Suprapubic skin (tissue), 4 donors: ENCODE measurements at places on chromosomes 1 and 21. TPM values are rescaled to one million over a fixed set of nuclear protein-coding genes. Genes with fewer than 3 reads are reported as not detected.

GRCh38 chr1:244248426-244248825 is 197.3 kb downstream of the ZBTB18 start:
- no peak for DNase-seq

- DNase-seq = no peak
These were observed 13.6 kb upstream of the ADARB1 start for GRCh38 chr21:45060675-45061311.

DNA sequence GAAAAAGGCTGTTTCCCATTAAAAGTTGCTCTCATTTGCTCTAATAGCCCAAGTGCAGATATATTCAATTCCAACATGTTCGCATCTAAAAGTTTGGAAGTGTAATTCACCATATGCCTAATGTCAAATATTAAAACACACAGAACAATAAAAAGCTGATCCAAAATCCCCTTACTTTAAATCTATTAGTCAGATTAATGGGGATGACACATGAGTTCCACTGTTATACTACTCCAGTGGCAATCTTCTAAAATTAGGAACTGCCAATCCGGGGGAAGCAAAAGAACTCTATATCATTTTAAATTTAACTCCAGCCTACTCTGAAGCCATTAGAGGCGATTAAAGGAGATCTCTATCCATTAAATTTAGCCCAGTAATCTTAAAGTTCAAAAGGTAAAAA is 317.1 kb downstream of the NTNG1 start:
- DNase-seq = no peak

DNA sequence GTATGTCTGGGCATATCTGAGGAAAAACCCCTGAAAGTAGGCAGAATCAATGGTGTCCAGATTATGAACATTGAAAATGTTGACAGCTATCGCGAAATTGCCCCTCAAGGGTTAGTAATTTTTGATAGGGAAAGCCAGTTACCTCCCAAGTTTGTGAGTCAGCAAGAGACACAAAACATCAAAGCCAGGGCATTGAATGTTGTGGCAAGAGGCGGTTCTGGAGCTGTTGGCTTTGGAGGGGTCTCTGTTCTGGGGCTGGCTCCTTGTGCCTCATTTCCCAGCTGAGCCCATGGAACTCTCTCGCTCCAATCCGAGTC is 10.6 kb upstream of the S100A11 start:
- DNase-seq = no peak

DNA sequence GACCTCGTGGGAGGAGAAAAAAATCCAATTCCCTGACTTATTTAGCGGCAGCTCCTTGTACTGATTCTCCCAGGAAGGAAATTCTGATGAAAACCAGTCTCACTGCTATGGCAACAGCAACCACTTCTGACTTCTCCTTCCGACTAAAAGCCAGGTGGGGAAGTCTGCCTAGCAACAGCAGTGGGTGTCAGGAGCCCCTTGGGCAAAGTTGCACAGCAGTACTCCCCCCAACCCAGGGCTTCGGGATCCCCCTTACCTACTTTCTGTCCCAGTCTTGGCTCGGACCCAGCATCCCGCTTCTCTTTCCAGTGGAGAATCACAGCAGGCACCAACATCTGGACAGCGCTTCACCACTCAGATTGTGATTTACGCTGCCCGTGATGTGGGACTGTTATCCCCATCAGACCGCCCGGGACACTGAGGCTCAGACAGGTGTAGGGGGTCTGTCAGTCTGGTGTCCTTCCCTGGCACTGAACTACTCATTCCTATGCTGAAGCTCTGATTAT is 24.6 kb downstream of the NKAIN1 start:
- no peak for DNase-seq

DNA sequence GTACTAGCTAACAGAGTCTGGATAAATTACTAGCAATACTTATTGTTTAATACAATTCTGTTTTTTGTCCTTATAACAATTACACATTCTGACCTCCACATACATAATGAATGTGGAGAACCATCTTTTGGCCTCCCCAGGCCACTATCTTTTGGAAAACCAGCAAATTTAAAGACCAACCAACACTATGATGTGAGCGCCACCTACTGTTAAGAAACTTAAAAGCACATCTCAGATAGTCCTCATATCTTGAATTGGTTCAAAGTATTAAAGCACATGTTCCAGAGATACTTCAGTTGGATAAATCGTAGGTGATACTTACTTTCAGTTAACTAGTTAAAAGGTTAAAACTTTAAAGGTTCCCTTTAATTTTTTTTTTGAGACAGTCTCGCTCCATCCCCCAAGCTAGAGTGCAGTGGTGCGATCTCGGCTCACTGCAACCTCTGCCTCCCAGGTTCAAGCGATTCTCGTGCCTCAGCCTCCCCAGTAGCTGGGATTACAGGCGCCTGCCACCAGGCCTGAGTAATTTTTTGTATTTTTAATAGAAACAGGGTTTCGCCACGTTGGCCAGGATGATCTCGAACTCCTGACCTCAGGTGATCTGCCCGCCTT is 29.3 kb upstream of the USP1 start:
- DNase-seq = no peak

DNA sequence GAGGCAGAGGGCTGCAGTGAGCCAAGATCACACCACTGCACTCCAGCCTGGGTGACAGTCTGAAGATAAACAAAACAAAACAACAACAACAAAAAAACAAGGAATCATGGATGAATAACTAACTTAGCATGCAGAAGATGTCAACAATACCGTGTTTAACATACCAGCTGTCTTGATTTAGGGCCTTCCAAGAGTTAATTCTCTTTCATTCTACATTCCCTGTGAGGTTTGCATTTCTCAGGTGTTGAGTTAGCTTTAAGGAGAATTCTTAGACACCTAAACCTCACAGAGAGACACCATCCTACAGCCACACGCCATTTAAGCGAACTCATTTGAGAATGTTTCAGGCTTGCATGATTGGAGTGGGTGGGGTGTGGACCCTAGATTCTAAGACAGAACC is 363.1 kb upstream of the RUNX1 start:
- DNase-seq = no peak

GRCh38 chr1:173868266-173869020 is at the start of gene ZBTB37:
Gene ZBTB37 (plus strand): TSS chr1:173868380. CDS start chr1:173870226, 1,846 bp downstream.
- peak; percentile 91 for DNase-seq

- no peak for DNase-seq
These were observed 31.6 kb downstream of the LRP8 start for GRCh38 chr1:53296117-53296749.

DNA sequence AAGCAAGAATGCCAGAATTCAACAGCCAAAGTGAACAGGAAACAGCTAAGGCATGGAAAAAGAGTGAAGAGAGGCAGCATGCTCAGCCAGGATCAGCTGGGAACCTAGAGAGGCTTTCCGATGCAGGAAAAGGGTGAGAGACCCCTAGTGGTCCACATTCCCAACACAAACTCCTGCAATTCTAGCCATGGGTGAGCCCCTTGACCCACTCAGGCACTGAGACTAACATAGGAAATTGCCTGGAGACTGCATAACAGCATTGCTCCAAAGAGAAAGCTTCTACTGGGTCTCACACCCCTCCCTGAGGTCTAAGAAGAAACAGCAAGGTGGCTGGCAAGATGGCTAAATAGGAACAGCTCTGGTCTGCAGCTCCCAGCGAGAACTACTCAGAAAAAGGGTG is 123.2 kb downstream of the LHX8 start:
- DNase-seq = no peak

DNA sequence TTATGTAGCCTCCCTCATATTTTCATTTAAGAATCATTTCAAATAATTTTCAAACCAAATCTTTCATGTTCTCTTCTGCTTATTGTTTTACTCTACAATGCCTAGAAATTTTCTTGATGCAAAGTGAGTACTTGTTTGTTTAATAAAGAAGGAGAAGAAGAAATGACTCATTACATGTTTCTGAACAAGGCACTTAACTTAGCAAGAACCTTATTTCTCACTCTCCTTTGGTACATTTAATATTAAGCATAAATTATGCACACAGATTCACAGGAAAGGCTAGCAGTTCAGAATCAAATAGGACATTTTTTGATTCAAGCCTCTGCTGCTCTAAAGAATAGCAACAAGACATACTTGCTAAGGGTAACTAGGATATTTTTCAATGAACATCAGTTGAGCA is 9.1 kb downstream of the SCYL3 start:
- no peak for DNase-seq

DNA sequence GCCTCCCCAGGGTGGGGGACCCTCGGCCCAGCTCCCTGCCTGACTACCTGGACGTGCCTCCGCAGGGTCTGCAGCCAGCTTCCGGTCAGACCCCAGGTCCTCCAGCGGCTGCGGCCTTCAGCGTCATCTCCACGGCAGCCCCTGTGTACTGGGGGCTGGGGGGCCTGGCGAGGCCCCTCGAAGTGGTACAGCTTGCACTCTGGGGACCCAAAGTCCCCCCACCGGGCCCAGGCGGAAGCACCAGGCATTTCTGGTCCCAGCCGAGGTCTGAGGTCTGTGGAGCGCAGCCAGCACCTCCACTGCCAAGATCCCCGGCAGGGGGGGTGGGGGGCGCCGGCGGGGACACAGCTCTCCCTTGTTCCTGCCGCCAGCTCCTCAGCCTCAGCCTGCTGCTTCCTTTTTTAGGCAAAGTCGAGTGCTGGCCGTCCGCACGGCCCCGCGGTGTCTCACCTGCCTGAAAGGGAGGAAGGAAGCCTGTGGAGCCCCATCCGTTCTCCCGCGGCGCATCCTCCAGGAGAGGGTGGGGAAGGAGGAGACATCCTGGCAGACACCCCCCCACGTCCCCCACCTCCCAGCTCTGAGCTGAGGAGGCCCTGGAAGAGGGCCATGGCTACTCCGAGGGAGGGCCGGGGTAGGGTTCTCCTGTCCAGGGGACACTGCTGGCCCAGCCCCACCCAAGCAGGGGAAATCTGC is 1.2 kb upstream of the VWA1 start:
- DNase-seq = no peak

DNA sequence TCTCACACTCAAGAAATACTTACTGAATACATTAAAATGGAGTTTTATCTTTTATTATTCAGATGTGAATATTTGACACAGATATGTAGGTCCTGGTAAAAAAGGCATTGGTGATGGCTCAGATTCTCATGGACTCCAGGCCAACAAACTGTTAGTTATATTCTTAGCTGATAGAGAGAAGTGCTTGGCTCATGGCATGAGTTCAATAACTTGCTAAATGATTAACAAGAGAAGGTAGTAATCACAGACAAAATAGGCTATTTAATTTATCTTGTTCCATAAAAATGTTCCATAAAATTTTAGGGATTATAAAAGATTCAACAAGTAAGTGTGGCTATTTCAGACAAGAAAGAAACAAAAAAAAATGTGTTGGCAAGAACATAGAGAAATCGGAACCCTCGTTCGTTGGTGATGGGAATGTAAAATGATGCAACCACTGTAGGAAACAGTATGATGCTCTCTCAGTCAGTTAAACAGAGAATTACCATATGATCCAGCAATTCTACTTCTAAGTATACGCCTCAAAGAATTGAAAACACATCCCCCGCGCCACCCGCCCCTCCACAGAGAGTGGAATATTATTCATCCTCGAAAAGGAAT is 737.8 kb upstream of the ADAMTS5 start:
- no peak for DNase-seq

- no peak for DNase-seq
These were observed 81.0 kb downstream of the UBR4 start for GRCh38 chr1:19128968-19129514.

GRCh38 chr1:230083053-230083452 is 16.0 kb downstream of the GALNT2 start:
- DNase-seq = no peak

DNA sequence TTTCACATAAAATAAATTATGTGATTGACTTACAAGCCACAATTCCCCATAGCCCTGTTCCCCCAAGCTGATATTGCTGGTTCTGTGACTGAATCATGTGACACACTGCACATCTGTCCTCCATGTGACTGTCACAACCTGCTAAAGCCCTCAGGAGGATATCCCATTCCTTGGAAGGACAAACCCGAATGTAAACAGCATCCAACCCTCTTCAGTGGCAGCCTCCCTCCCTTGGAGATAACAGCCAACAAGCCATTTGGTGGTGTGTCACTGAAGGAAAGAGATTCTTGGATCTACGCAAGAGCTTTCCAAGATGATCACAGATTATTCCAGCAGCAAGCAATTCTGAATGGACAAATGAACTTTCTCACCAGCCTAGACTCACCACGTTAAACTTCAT is 153.9 kb upstream of the TIAM1 start:
- DNase-seq = no peak

- no peak for DNase-seq
These were observed 191.8 kb downstream of the SLC35F3 start for GRCh38 chr1:234096161-234096770.

- no peak for DNase-seq
These were observed 43.9 kb downstream of the DUSP10 start for GRCh38 chr1:221697923-221698425.

DNA sequence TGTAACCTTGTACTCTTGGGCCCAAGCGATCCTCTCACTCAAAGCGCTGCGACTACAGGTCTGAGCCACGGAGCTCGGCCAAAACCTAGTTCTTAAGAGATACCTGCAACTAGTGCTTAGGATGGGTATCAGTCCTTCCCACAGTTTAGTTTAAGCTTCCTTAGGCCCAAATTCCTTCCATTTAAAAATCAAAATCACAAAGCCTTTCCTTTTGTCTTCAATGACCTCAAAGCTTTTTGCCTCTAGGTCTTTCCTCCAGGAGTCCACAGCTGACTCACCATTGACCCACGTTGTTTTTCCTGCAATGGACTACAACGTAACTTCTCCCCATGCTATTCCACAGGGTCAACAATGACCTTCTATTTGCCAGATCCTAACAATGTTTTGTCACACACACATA is 64.0 kb downstream of the APP start:
- no peak for DNase-seq

DNA sequence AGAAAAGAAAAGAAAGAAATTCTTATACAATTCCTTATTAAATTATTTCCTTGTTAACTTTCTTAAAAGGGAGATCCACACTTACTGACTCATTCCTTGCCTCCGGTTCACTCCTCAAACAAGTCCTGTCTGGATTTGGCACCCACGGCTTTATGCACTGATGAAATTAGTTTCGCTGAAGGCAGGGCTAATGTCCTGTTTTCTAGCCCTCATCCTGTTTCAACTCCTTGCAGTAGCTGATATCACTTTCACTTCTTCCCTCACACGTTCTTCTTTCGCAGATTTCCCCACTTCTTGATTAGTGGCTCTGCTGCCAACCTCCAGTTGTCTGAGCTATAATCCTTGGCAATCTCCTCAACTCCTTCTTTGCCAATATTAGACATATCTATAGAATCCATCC is 215.2 kb downstream of the URB2 start:
- no peak for DNase-seq

The SV2A gene
- total RNA-seq = 1.3 TPM

The TMEM125 gene
- total RNA-seq = 27.1 TPM

The SAMSN1 gene
- 0.89 TPM for total RNA-seq

The MTOR gene
- 32.9 TPM for total RNA-seq

The ORC1 gene
- 1.7 TPM for total RNA-seq

The NMNAT2 gene
- 0.68 TPM for total RNA-seq

The OR2T35 gene
- not detected for total RNA-seq
